ENCODE measurements at places on chromosomes 4 and X.

DNA sequence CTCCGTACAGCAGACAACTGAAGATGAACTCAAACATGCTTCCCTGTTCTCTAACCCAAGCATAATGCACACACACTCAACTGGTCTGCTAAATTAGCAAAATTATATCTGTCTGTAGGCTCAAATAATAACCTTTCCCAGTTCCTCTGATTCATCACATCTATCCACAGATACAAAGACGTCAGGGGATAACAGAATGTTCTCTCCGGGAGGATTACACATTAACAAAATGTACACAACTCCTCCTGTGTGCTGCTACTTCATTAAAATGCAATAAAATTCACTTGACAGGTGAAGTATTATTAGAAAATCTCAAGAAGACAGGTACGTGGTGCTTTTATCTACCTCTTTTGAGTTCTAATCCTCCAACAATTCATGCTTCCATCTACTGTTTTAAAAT lies 57.4 kb downstream of the FAT1 start:
- DNase-seq: no peak

- no peak for DNase-seq
Observed at GRCh38 chr4:78656968-78657445, 105.4 kb downstream of the ANXA3 start.

GRCh38 chr4:2936773-2937145 lies 26.4 kb downstream of the NOP14 start:
- DNase-seq: no peak

DNA sequence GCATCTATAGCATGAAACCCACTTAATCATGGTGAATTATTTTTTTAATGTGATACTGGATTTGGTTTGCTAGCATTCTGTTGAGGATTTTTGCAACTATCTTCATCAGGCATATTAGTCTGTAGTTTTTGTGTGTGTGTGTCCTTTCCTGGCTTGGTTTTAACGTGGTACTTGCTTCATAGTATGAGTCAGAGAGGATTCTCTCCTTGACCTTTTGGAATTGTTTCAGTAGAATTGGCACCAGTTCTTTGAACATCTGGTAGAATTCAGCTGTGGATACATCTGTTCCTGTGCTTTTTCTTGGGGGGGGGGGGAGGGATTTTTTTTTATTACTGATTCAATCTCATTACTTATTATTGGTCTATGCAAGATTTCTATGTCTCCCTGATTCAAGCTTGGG lies 232.0 kb upstream of the KLF8 start:
- DNase-seq: no peak

DNA sequence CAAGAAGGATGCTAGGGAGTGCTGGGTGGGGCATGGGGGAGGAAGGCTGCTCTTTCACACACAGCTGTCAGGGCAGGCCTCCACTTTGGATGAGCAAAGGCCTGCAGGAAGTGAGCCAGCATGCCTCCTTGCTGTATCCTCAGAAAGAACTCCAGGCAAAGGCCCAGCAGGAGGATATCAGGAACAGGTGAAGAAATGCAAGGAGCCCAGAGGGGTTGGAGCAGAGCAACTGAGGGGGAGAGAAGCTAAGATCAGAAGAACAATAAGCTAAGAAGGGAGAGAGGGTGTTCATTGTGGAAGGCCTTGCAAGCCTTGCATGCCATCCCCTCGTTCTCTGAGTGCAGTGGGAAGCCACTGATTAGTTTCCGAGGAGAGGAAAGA lies 115.1 kb downstream of the CAMK2D start:
- DNase-seq: peak; percentile 7

DNA sequence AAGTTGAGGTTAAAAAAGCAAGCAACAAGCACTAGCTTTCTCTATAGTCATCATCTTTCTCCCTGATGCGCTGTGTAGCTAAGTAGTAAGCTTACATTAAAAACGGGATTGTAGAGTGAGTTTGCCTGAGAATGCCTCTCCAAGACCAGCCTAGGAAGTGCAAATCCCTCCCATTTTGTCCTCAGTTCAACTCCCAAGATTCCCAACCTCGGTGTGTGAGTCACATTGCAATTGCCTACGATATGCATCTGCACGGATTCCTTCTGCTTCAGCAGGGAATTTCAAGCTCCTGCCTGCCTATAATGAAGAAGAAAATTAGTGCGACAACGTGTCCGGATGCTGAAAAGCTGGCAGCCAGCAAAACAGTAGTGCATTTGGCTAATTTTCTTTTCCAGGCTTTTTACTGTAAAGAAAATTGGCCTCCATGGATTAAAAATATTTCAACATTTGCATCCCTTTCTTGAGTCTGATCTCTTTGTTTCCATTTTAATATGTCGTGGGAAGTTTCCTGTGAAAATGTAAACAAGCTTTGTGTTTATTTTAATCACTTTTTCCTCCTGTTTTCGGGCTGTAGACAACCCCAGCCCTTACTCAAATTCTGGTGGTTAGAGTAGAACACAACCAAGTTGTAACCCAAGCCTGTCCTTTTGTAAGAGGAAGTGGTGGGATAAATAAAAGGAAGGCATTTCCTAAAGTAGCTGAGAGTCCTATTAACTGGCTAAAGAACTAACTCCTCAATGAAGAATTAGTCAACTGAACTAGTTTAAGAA lies 58.4 kb upstream of the TET2 start:
- DNase-seq: no peak

DNA sequence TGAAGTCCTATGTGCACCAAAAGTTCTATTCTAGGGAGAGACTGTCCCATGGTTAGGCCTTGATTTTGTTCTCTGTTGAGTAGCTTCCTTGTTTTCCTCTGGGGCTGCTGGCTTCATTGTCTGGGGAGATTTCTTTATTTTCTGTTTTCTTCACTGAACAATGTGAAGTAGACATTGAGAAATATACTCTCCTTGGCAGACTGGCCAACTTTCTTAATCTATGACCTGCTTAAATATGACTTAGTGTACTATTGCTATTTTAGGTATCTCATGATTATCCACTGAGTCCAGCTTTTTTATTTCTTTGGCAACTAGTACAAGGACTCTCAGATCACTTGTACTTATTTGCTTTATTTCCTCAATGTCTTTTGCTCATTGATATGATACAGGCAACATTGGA lies 1594.6 kb downstream of the ARAP2 start:
- no peak for DNase-seq

DNA sequence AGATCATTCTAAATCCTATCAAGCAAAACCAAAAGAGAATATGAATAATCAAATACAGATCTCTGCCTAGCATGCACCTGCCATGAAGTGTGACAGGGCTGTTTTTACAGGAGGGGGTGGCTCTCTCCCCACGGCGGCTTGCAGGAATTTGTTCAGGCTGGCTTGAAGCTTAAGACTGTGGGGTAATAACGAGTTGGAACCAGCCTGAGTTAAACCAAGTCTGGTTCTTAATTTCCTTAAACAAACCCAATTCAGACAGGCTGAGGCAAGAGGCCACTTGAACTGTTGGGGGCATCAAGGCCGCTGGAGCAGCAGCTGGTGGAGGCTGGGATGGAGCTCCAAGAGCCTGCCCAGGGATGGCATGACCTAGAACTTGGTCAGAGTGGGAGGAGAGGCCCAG lies 45.1 kb upstream of the LGI2 start:
- no peak for DNase-seq

DNA sequence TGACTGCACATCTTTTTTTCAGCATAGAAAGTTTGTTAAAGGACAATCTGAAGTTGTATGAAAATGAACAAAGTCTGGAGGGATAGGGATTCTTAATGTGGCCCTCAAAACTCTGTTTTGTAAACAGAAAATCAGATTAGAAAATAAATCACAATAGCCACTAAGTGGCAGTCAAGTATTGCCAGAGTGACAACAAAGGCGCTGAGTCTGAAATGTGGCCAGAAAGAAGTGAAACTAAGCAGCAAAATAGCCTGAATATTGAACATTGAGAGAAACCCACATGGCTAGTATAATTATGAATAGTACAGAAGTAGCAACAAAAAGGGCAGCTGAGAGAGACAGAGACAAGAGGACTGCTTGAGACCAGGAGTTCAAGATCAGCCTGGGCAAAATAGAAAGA lies 81.1 kb upstream of the CT45A1 start:
- DNase-seq: no peak

- no peak for DNase-seq
Observed at GRCh38 chrX:130287071-130287770, 18.5 kb upstream of the ZNF280C start.

DNA sequence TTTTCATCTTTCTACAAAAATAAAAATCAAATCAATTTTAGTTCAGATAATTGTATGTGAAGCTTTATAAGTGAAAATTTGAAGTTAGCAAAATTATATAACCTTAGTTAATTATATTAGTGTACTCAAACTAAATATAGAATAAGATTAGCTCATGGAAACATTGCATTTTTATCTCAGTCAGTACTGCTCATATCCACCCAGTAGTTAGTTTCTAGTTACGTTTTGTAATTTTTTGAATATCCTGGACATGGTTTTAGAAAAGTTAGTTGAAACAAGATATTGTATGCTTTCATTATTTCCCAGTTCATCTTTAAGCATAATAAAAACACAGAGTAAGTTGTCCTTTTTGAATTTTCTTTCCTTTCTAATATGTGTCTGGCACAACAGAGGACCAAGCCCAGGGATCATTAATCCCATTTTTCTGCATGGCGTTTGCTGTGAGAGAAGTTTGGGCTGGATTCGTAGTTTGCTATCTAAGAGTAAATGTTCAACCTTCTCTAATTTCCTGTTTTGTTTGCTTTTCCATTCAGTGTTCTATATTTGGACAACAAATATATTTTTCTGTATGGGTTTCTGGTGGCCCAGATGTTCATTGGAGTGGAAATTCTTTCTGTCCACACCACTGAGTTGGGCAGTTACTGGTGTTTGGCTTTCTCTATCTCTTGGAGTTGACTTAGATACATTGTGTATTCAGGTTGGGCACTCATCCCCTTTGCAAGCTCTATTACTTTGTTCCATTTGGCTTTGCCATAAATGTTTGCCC lies 12.1 kb downstream of the TBL1X start:
- no peak for DNase-seq

DNA sequence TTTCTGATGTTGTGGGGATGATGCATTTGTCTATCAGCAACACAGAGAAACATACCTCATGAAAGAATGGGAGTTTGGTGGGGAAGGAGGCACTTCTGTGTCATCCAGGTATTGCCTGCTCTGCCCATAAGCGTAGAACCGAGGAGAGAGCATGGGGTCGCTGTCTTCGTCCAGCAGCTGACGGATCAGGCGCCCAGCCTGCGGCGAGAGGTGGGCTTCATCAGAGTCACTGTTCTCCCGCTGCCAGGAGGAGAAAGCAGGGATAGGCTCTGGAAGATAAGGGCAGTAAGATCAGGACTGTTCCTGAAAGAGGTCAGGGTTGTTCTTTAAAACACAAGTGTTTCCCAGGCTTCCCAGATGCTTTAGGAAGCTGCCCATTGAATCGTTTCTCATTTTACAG lies 52.7 kb upstream of the NAP1L5 start:
- no peak for DNase-seq

- DNase-seq: no peak
Observed at GRCh38 chrX:118739577-118739976, 12.2 kb downstream of the IL13RA1 start.

DNA sequence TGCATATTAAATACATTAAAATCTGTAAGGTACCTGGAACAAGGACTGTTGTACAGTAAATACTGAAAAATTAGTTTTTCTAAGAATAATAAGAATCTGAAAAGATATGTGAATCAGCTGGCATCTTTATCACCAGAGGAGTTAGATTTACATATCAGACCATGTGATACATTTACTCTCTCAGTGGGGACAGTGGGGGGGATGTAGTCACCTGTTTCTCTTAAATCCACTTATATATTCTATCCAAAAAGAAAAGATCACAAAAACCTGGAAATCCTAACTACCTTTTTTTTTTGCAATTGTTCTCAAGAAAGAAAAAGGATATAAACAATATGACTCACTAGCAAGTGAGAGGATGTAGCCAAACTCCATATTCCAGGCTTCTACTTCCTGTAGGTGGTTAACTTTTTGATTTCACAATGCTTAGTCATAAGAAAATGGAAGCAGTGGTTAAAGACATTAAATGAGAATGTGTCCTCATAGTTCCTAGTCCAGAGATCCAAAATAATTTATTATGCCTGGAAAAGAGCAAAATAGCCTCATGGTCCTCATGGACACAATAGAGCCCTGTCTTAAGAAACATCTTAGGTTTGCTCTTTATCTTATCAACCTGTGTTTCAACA lies 22.5 kb upstream of the MYOZ2 start:
- no peak for DNase-seq

GRCh38 chr4:118981171-118981838 lies 92.7 kb downstream of the SYNPO2 start:
- DNase-seq: no peak

DNA sequence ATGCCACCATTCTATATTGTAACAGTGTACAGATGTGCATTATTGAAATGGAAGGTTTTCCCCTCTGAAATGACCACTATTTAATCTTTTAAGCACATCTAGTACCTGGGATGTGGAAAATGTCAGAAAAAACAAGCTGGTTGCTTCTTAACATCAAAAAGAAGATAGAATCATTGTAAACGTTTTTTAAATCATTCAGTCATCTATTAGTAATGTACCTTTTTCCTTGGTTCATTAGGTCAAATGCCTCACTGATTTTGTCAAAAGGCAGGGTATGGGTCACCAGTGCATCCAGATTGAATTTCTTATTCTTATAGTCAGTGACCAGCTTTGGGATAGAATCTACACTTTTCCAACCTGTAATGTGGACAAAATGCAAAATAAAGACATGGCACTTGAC lies 17.7 kb downstream of the ADH4 start:
- DNase-seq: no peak

- DNase-seq: peak; percentile 17
Observed at GRCh38 chrX:103607364-103608305, at the start of gene TCEAL3. Gene TCEAL3 (plus strand): TSS chrX:103607963. CDS start chrX:103609065, 1,102 bp downstream.

- no peak for DNase-seq
Observed at GRCh38 chrX:109190542-109190941, 291.3 kb downstream of the GUCY2F start.

DNA sequence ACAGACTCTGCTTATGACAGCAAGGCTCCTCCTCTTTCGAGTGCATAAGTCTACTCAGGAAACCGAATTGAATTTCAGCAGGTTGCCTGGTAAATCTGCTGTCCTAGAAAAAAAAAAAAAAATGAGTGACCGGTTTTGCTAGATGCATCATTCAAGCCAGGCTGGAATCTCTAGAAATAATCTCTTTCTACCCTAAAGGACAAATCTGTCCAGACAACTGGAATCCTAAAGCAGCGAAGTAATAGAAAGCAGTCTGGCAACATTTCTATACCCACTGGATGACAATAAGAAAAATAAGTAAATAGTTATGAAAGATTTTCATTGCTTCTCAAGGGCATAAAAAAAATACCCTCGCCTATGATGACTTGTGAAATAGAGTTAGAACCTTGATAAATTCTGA lies 703.5 kb downstream of the RPA4 start:
- no peak for DNase-seq

All from SHP77 (cell line).